ENCODE measurements at places on chromosomes 4 and X. TPM values are rescaled to one million over a fixed set of nuclear protein-coding genes. Genes with fewer than 3 reads are reported as not detected.
A peak's percentile ranks its signal among the peaks of the same experiment; 100 is the strongest.

Gene UGDH
- total RNA-seq: 335 TPM

- DNase-seq: no peak
- no peaks in the 10 kb centered on the region for H3K4me1 ChIP-seq
- no peak overlapping the region for H3K27ac ChIP-seq
- H3K36me3 ChIP-seq: no peaks in the 10 kb centered on the region
- H3K4me3 ChIP-seq: no peak overlapping the region
These were observed 5.7 kb downstream of the RTL5 start for GRCh38 chrX:72126048-72126415.

Gene IDUA
- 56.0 TPM for total RNA-seq

GRCh38 chr4:94926936-94927335 is 169.2 kb downstream of the BMPR1B start:
- no peaks in the 10 kb centered on the region for H3K4me1 ChIP-seq
- H3K4me3 ChIP-seq: no peak overlapping the region
- H3K36me3 ChIP-seq: no peaks in the 10 kb centered on the region
- H3K27ac ChIP-seq: no peak overlapping the region

GRCh38 chrX:7987160-7988012 is 60.2 kb upstream of the PNPLA4 start:
- no peaks in the 10 kb centered on the region for H3K4me1 ChIP-seq
- no peak overlapping the region for H3K27ac ChIP-seq
- no peak for DNase-seq

Gene TMPRSS11F
- total RNA-seq: not detected

- no peaks in the 10 kb centered on the region for H3K4me1 ChIP-seq
- no peaks in the 10 kb centered on the region for H3K27me3 ChIP-seq
- H3K4me3 ChIP-seq: no peak overlapping the region
- DNase-seq: no peak
- H3K27ac ChIP-seq: no peak overlapping the region
- H3K36me3 ChIP-seq: no peaks in the 10 kb centered on the region
These were observed 872.5 kb upstream of the ADGRL3 start for GRCh38 chr4:60327651-60328050.

Gene RAB41
- total RNA-seq: not detected

DNA sequence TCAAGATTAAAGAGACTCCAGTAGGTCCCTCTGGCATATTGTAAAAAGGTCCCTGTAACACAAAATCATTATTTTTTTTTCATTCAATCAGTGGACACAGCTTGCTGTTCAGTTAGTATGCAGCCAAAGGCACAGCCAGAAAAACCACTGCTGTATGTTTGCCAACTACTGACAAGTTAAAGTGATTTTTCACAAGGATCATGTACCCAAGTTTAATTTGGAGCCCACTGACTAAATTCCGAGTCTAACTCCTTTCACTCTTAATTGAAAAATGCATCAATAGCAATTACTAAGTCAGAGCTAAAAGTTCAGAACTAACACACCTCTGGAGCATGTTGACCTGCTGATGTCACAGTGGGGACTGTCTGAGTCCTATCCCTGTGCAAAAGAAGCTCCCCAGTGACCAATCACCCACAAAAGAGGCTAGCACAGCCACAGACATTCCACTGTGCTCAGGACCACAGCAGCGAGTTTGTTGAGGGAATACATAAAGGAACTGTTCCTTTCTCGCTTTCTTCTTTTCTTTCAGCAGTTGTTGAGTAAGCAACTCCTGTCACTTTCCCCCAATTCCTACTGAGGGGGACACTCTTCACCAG is 60.4 kb downstream of the STX18 start:
- no peaks in the 10 kb centered on the region for H3K36me3 ChIP-seq
- H3K27me3 ChIP-seq: no peaks in the 10 kb centered on the region
- H3K4me3 ChIP-seq: no peak overlapping the region
- DNase-seq: no peak
- no peak overlapping the region for H3K27ac ChIP-seq

Gene RBMXL3
- total RNA-seq: not detected

GRCh38 chr4:57083090-57083489 is 27.1 kb downstream of the IGFBP7 start:
- no peaks in the 10 kb centered on the region for H3K27me3 ChIP-seq
- DNase-seq: no peak
- peaks cover 7% of the 10 kb centered on the region for H3K4me1 ChIP-seq
- no peak overlapping the region for H3K4me3 ChIP-seq
- H3K27ac ChIP-seq: no peak overlapping the region

GRCh38 chr4:38691251-38692008 is 27.4 kb downstream of the KLF3 start:
- H3K27me3 ChIP-seq: no peaks in the 10 kb centered on the region
- no peaks in the 10 kb centered on the region for H3K4me1 ChIP-seq
- H3K4me3 ChIP-seq: no peak overlapping the region
- H3K27ac ChIP-seq: no peak overlapping the region
- DNase-seq: no peak
- no peaks in the 10 kb centered on the region for H3K36me3 ChIP-seq

Gene ATP1B4
- not detected for total RNA-seq

Gene FAM149A
- total RNA-seq: 11.4 TPM

DNA sequence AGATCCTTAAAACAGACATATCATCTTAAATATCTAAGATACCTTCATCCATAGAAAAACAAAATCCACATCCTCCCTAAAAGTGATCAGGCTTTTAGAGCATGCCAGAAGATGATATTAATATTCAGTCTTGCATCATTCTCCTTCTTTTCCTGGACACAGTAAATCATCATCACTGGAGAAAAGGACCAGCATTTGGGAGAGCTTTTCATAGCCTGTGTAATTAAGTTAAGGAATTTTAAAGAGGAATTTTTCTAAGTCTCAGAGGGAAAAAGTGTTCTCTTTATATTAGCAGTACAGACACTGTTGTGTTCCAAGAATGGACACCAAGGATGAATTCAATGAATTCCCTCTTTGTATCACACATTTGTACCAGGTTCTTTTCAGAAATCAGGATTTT is 696 bp downstream of the SCRG1 start:
- no peak overlapping the region for H3K4me3 ChIP-seq
- no peak for DNase-seq
- no peaks in the 10 kb centered on the region for H3K4me1 ChIP-seq

- no peaks in the 10 kb centered on the region for H3K4me1 ChIP-seq
- H3K4me3 ChIP-seq: no peak overlapping the region
- no peaks in the 10 kb centered on the region for H3K27me3 ChIP-seq
- H3K36me3 ChIP-seq: no peaks in the 10 kb centered on the region
- no peak for DNase-seq
These were observed 914.9 kb upstream of the PCDH7 start for GRCh38 chr4:29805245-29805644.

Gene FGFBP2
- total RNA-seq: not detected

DNA sequence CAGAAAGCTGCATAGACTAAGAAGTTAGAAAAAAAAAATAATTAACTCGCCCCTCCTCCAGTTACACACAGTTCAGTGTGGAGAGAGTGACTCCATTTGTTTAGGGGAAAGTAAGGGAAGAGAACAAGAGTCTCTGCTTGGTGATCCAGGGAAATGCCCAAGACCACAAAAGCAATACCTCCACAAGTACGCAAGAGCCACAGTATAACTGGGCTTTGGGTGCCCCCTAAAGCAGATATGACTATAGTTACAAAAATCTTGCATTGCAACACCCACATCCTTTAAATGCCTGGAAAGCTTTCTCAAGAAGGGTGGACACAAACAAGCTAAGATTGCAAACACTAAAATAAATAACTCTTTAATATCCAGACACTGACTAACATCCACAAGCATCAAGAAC is 164.2 kb upstream of the NRK start:
- H3K4me3 ChIP-seq: no peak overlapping the region
- no peaks in the 10 kb centered on the region for H3K36me3 ChIP-seq
- H3K4me1 ChIP-seq: no peaks in the 10 kb centered on the region
- no peak overlapping the region for H3K27ac ChIP-seq
- no peak for DNase-seq

GRCh38 chr4:163395758-163396157 is 52.1 kb downstream of the NPY5R start:
- no peak overlapping the region for H3K27ac ChIP-seq
- no peaks in the 10 kb centered on the region for H3K4me1 ChIP-seq
- H3K4me3 ChIP-seq: peak overlapping the region; percentile 31
- H3K27me3 ChIP-seq: no peaks in the 10 kb centered on the region

DNA sequence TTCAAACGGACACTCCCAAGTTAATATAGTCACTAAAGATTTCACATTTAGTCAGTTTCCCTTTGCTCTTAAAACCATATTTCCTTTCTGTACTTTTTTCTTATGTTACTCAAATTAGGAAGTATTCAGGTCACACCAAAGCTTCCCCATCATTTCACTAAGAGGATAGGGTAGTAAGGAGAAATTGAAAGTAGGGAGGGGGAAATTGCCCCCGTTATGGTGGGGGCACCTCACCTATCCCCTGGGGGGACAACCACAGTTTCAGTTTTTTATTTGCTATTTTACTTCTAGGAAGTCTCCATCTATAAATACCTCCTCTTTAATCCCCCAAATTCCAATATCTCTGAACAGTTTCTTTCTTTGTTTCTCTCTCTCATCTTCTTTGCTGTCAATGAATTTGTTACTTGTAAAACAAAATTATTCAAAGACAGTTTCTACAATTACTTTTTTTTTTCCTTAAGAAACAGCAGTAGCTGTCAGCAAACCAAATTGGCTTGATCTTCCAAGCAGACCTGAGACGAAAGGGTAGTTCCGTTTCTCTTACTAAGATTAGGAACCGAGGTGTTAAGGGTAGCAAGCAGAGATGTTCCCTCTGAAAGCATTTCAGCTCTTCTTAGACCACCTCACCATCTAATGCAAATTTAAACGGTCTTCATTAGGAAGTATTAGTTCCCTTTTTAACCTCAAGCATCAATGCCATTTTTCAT is 160.2 kb upstream of the KLF3 start:
- no peak overlapping the region for H3K4me3 ChIP-seq
- H3K4me1 ChIP-seq: no peaks in the 10 kb centered on the region
- no peak overlapping the region for H3K27ac ChIP-seq
- DNase-seq: no peak

GRCh38 chrX:20437683-20438082 is 171.0 kb upstream of the RPS6KA3 start:
- no peaks in the 10 kb centered on the region for H3K27me3 ChIP-seq
- no peaks in the 10 kb centered on the region for H3K4me1 ChIP-seq
- no peak overlapping the region for H3K27ac ChIP-seq
- no peaks in the 10 kb centered on the region for H3K36me3 ChIP-seq

DNA sequence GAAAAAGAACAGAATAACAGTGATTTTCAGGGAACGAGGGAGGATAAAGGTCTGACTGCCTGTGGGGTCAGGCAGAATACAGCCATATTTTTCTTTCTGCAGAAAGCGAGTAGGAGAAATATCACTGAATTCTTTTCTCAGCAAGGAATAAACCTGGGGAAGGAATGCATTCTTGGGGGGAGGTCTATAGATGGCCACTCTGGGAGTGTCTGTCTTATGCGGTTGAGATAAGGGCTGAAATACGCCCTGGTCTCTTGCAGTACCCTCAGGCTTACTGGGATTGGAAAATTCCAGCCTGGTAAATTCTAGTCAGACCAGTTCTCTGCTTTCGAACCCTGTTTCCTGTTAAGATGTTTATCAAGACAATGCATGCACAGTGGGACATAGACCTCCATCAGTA is 26.3 kb downstream of the CNGA1 start:
- H3K36me3 ChIP-seq: no peaks in the 10 kb centered on the region
- H3K4me1 ChIP-seq: no peaks in the 10 kb centered on the region
- no peak overlapping the region for H3K27ac ChIP-seq
- H3K4me3 ChIP-seq: no peak overlapping the region
- no peak for DNase-seq

DNA sequence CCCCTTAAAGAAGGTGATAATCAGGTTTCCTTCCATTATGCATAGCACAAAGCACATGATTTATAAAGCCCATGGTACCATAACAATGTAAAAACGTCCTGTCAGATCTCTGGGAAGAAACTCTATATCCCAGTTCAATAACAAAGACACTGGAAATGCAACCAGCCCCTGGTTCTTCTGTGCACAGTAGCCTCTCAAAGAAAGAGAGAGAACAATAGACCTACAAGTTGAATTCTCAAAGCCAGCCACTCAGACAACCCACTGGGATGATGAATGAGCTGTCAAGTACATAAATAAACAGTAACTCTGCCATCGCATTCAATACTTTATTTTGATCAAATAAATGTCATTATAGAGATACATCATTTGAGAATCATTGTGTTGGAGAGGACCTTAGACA is 400.1 kb upstream of the CPEB2 start:
- no peak overlapping the region for H3K4me3 ChIP-seq
- no peaks in the 10 kb centered on the region for H3K27me3 ChIP-seq
- H3K27ac ChIP-seq: no peak overlapping the region

DNA sequence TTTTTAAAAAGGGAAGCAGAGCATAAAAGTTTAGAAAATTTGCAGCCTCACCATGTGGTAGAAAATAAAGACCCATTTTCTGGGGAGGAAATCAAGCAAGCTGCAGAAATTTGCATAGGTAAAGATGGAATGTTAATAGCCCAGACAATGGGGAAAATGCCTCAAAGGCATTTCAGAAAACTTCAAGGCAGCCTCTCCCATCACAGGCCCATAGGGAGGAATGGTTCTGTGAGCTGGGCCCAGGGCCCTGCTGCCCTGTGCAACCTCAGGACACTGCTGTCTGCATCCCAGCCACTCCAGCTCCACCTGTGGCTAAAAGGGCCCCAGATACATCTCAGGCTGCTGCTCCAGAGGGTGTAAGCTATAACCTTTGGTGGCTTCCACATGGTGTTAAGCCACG is 137.9 kb downstream of the INPP4B start:
- no peaks in the 10 kb centered on the region for H3K27me3 ChIP-seq
- H3K36me3 ChIP-seq: no peaks in the 10 kb centered on the region
- H3K27ac ChIP-seq: no peak overlapping the region
- no peak overlapping the region for H3K4me3 ChIP-seq
- no peaks in the 10 kb centered on the region for H3K4me1 ChIP-seq
- DNase-seq: no peak

GRCh38 chrX:100076031-100076430 is 334.0 kb downstream of the PCDH19 start:
- no peak for DNase-seq
- no peaks in the 10 kb centered on the region for H3K27me3 ChIP-seq
- no peak overlapping the region for H3K4me3 ChIP-seq
- H3K4me1 ChIP-seq: no peaks in the 10 kb centered on the region

DNA sequence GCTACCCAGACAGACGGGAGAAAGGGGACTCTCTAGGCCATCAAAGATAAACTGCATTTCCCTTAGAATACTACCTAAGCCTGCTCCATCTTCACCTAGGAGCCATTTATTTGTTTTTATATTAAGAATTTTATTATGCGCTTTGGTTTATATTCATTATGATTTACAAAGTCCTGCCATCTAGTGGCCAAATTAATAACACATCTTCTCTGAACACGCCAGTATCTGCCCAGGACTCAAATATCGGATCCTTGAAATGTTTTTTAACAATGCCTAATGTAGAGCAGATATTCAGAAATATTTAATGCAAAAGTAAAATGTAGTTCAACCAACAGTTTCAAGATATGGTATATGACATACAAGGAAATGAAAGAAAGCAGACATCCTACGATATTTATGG is 20.8 kb upstream of the PRPS2 start:
- no peak overlapping the region for H3K4me3 ChIP-seq
- H3K27me3 ChIP-seq: no peaks in the 10 kb centered on the region
- no peak overlapping the region for H3K27ac ChIP-seq
- H3K4me1 ChIP-seq: no peaks in the 10 kb centered on the region
- no peaks in the 10 kb centered on the region for H3K36me3 ChIP-seq

- H3K27me3 ChIP-seq: no peaks in the 10 kb centered on the region
- H3K4me1 ChIP-seq: no peaks in the 10 kb centered on the region
- no peak for DNase-seq
- H3K27ac ChIP-seq: no peak overlapping the region
These were observed 49.8 kb upstream of the PRPS2 start for GRCh38 chrX:12741416-12741815.

GRCh38 chrX:77434962-77435361 is 12.2 kb upstream of the FGF16 start:
- H3K36me3 ChIP-seq: no peaks in the 10 kb centered on the region
- H3K4me1 ChIP-seq: no peaks in the 10 kb centered on the region
- H3K4me3 ChIP-seq: no peak overlapping the region
- H3K27ac ChIP-seq: no peak overlapping the region
- H3K27me3 ChIP-seq: no peaks in the 10 kb centered on the region

Gene SMR3B
- not detected for total RNA-seq
